SJSA1 (cell line): ENCODE measurements at places on chromosomes 3 and 15.

- no peak overlapping the region for H3K27ac ChIP-seq
- H3K4me3 ChIP-seq, result no peak overlapping the region
- no peaks in the 10 kb centered on the region for H3K4me1 ChIP-seq
- H3K27me3 ChIP-seq, result no peaks in the 10 kb centered on the region
Measured at GRCh38 chr3:58837141-58837843, 170.7 kb upstream of the FAM3D start.

- H3K4me3 ChIP-seq, result no peak overlapping the region
- no peak for DNase-seq
- no peaks in the 10 kb centered on the region for H3K4me1 ChIP-seq
- H3K27me3 ChIP-seq, result no peaks in the 10 kb centered on the region
Measured at GRCh38 chr3:184590795-184591194, 29.2 kb downstream of the EPHB3 start.

DNA sequence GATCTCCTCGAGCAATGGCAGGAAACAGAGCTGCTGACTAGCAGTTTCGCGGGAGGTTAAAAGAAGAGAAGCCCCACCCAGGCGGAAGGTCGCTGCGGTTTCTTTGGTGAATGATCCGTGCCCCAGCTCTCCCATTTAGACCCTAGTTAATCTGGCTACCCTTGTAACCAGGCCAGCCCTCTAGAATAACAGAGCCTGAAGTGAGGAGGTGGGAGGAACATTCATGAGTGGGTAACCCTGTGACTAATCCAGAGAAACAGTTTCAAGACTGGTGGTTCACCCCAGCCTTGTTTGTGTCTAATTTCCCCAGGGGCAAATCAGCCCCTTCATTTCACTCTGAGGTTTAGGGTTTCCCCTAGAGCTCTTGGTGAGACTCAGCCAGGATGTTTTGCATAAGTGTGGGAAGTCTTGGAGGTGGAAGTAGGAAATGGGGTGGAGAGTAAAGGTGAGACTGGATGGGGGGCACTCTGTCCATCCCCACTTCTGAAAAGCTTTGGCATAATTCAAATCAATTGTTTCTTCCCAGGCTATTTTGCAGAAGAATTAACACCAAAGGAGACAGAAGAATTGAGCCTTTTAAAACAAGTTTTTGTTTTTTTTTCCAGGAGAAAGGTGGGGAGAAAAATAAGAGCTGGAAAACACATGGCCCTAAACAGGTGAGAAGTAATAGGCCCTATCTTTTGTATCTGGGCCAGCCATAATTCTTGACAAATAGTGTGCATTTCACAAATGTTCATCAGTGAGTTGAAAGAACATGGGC, 303.1 kb downstream of the RPLP1 start:
- H3K27me3 ChIP-seq, result no peaks in the 10 kb centered on the region
- peaks cover 53% of the 10 kb centered on the region for H3K4me1 ChIP-seq
- H3K36me3 ChIP-seq, result no peaks in the 10 kb centered on the region
- peak; percentile 54 for DNase-seq
- H3K4me3 ChIP-seq, result no peak overlapping the region
- H3K27ac ChIP-seq, result 0 out of 2 replicates have a peak overlapping the region, but pooled peaks have one; percentile 12

- peaks cover 26% of the 10 kb centered on the region for H3K4me1 ChIP-seq
- no peak for DNase-seq
- no peak overlapping the region for H3K4me3 ChIP-seq
- H3K36me3 ChIP-seq, result no peaks in the 10 kb centered on the region
- H3K27me3 ChIP-seq, result no peaks in the 10 kb centered on the region
Measured at GRCh38 chr3:101829874-101830273, 19.4 kb upstream of the NFKBIZ start.

- no peak for DNase-seq
- no peak overlapping the region for H3K27ac ChIP-seq
- H3K27me3 ChIP-seq, result no peaks in the 10 kb centered on the region
- no peak overlapping the region for H3K4me3 ChIP-seq
- H3K36me3 ChIP-seq, result no peaks in the 10 kb centered on the region
- H3K4me1 ChIP-seq, result no peaks in the 10 kb centered on the region
Measured at GRCh38 chr3:19559724-19560442, 374.1 kb downstream of the EFHB start.

DNA sequence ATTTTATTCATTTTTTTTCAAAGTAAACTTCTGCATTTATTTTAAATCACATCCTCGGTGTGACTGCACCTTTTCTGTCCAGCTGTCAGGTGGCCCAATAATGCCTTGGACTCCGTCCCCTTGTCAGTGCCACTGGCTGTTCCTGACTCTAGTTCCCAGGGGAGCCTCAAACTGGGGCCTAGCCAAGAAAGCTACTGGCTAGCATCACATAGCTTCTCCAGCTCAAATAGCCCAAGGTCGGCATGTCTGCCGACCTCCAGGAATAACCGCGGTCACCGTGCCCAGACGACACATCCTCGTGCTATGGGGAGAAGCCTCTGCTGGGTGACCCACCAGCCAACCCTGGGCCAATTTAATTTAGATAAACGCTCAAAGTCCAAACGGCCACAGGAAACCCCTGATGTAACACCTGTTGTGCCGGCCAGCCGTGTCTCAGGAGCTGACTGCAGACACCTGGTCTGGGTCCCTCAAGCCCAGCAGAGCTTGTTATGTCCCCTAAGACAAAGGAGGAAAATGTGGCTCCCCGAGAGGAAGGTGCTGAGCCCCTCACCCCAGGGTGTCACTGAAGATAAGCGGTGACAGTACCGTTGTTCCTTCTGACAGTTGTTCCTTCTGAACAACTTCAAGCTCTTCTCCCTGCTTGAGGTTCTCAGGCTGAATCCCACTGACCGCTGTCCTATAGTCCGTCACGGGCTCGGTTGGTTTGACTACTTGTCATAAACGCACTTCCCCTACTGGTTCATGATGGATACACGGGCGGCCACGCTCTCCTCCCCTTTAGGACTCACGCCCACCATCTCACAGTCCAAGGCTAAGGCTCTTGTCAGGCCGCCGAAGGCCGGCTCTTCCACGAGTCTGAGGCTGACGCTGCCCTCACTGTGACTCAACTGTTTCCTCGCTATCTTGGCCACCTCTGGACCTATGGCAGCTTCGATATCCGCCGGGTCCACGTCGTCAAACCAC, 126.2 kb downstream of the KLF13 start:
- DNase-seq, result no peak
- no peaks in the 10 kb centered on the region for H3K36me3 ChIP-seq
- peaks cover 16% of the 10 kb centered on the region for H3K4me1 ChIP-seq
- H3K27ac ChIP-seq, result no peak overlapping the region
- H3K27me3 ChIP-seq, result no peaks in the 10 kb centered on the region
- no peak overlapping the region for H3K4me3 ChIP-seq

DNA sequence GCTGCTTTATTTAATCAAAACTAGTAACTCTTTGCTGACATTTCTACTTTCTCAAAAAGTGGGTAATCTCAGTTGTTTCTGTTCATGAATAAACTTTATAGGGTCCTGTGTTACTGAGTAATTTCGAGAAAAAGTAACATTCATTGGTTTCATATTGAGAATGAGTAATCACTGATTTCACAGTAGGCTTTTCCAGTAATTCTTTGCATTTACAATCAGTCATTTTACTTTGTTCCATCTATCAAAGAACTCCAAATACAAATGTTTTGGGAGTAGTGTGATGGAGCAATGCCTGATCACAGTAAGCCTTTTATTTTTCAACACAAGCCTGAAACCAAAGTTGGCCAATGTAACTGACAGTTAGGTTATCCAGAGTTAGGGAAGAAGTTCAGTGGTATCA, 353.6 kb downstream of the ULK4 start:
- no peak for DNase-seq
- H3K36me3 ChIP-seq, result no peaks in the 10 kb centered on the region

GRCh38 chr3:71201939-71202338, 381.6 kb downstream of the FOXP1 start:
- H3K4me1 ChIP-seq, result peaks cover 9% of the 10 kb centered on the region
- no peaks in the 10 kb centered on the region for H3K36me3 ChIP-seq
- no peaks in the 10 kb centered on the region for H3K27me3 ChIP-seq
- no peak overlapping the region for H3K27ac ChIP-seq

- H3K4me3 ChIP-seq, result no peak overlapping the region
- H3K27ac ChIP-seq, result no peak overlapping the region
- H3K36me3 ChIP-seq, result no peaks in the 10 kb centered on the region
- no peaks in the 10 kb centered on the region for H3K4me1 ChIP-seq
- no peaks in the 10 kb centered on the region for H3K27me3 ChIP-seq
Measured at GRCh38 chr3:18047052-18047451, 304.6 kb upstream of the TBC1D5 start.

DNA sequence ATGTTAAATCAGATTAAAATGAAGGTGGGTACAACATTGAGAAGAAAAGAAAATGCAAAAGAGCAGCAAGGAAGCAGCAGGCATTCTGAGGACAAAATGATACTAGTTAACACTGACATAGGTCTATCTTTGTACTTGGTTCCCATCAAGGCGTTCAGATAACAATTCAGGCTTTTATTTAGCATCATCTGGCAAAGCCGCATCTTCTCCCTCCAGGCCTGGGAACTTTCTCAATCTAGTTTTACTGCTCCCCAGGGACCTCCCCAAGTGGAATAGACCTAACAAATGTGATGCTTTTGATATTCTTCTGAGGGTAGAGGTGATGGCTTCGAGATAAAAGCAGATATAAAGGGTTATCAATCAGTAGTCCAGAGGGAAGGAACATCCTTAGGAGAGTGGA, 130.6 kb downstream of the C3orf38 start:
- no peak for DNase-seq
- no peaks in the 10 kb centered on the region for H3K36me3 ChIP-seq
- no peaks in the 10 kb centered on the region for H3K27me3 ChIP-seq
- no peak overlapping the region for H3K4me3 ChIP-seq
- H3K27ac ChIP-seq, result no peak overlapping the region

- H3K36me3 ChIP-seq, result no peaks in the 10 kb centered on the region
- no peaks in the 10 kb centered on the region; the same call in 1 of the 2 replicates for H3K4me1 ChIP-seq
- no peak overlapping the region for H3K27ac ChIP-seq
Measured at GRCh38 chr3:33941804-33942203, 143.4 kb downstream of the PDCD6IP start.

DNA sequence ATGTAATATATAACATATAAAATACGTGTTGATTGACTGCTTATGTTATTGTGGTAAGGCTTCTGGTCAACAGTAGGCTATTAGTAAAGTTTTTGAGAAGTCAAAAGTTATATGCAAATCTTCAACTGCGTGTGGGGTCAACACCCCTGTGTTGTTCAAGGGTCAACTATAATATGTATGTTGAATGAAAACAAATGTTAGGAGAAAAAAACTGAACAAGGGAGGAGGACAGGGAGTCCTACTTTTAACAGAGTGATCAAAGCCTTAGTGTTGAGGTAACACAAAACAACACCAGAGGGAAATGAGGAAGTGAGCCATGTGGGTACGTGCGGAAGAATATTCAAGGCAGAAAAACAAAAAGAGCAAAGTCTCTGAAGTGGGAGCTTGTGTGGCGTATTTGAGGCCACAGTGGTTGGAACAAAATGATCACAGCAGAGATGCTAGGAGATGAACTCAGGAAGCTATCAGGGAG, 62.5 kb downstream of the SFMBT1 start:
- H3K27ac ChIP-seq, result no peak overlapping the region
- DNase-seq, result no peak
- no peak overlapping the region for H3K4me3 ChIP-seq
- no peaks in the 10 kb centered on the region for H3K27me3 ChIP-seq
- no peaks in the 10 kb centered on the region for H3K4me1 ChIP-seq

- peak overlapping the region; percentile 71 for H3K27ac ChIP-seq
- no peak overlapping the region for H3K4me3 ChIP-seq
- no peaks in the 10 kb centered on the region for H3K27me3 ChIP-seq
- H3K36me3 ChIP-seq, result peaks cover 34% of the 10 kb centered on the region
Measured at GRCh38 chr15:64443747-64444621, 16.4 kb upstream of the ZNF609 start.

DNA sequence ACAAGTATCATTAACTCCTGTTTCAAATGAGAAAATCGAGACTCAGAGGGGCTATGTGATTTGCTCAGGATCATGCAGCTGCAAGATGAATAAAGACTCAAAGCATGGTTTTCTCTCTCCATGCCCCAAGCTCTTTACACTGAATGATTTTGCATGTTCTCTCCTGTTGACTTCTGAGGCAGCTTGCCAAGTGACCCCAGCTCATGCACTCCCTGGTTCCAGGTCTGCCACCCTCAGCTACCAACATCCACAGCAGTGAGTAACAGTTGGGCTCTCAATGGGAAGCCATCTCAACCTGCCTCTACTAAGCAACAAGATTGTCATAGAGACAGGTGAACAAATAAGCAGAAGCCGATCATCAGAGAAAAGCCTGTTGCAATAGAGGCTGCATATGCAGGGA, 116.9 kb upstream of the GADL1 start:
- H3K36me3 ChIP-seq, result no peaks in the 10 kb centered on the region
- H3K4me3 ChIP-seq, result no peak overlapping the region
- no peaks in the 10 kb centered on the region for H3K27me3 ChIP-seq
- peaks cover 38% of the 10 kb centered on the region for H3K4me1 ChIP-seq
- no peak for DNase-seq

GRCh38 chr3:73236867-73237266, 175.4 kb downstream of the EBLN2 start:
- H3K36me3 ChIP-seq, result no peaks in the 10 kb centered on the region
- no peak overlapping the region for H3K27ac ChIP-seq
- no peak for DNase-seq

DNA sequence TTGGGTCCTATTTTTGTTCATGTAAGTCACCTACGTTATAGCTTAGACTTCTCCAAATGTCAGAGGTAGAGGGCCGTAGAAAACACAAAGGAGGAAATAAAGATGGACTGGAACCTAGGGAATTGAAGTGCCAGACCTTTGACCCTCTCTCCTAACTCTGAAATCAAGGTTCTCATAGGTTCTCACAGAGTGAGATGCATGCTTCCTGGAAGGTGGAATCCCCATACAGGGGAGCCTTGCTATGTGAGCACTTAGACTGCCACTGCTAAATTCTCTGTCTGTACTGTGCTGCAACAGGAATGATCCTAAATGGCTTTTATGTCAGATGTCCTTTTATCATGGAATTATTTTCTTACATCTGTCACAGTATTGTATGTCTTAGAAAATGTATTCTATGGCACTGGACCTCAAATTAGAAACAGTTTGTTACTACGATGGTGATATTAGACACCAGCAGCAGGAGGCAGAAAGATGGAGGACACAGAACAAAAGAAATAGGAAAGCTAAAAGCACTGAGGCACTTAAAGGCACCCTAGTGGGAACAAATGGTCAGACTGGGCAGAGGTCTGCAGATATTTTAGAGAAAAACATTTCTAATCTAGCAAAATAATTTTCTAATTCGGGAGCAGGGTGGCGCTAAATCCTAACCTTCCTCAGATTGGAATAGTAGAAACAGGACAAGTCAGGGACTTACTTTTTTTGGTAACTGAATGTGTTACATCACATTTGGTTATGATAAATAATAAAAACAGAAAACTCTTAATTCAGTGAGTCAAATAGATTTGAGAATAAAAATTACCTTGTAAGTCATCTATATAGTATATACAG, 60.2 kb upstream of the CDAN1 start:
- DNase-seq, result no peak
- peaks cover 14% of the 10 kb centered on the region for H3K36me3 ChIP-seq
- H3K27me3 ChIP-seq, result no peaks in the 10 kb centered on the region
- no peaks in the 10 kb centered on the region for H3K4me1 ChIP-seq
- no peak overlapping the region for H3K27ac ChIP-seq
- no peak overlapping the region for H3K4me3 ChIP-seq
